ENCODE measurements at places on chromosomes 2 and 18.

- DNase-seq = no peak
These were observed 229.6 kb upstream of the CDH2 start for GRCh38 chr18:28406533-28406932.

GRCh38 chr2:218722876-218723785 is 12.5 kb downstream of the TTLL4 start:
- no peak for DNase-seq

- DNase-seq = no peak
These were observed 20.4 kb downstream of the MSH6 start for GRCh38 chr2:47803363-47803762.

- no peak for DNase-seq
These were observed 85.5 kb upstream of the TMEM247 start for GRCh38 chr2:46393865-46394264.

DNA sequence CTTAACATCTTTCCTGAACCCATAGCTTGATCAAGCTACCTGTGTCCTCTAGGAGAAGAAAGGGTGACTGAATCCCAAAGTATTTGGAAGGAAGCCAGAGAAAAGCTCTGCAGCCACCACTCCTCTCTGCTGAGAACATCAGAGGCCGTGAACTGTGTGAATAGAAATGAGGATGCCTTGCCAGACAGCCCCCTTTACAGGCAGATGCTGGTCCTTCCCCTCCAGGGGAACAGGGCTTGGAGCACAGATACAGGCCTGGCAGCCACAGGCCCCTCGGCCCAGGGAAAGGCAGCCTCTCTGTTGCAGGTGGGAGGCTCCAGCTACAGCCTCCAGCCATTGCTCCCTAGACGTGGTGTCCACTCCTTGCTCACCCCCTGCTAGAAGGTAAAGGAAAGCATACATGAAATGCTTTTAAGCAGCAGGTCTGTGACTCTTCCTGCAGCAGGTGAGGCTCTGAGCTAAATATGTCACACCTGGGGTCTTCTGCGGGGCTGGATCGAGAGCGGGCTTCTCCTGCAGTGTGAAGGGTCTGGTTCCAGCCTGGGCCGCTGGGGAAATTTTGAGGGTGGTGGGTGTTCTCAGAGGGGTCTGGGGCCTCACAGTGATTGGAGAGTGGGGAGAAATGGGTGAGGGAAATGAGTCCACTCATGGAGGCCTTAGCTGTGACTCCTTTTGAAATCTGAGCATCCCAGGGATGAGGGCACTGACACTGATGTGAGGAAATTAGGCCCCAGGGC is 234.0 kb downstream of the KLHL29 start:
- DNase-seq = no peak
